ENCODE measurements at places on chromosomes 6 and 20. TPM values are rescaled to one million over a fixed set of nuclear protein-coding genes. Genes with fewer than 3 reads are reported as not detected.
A peak's percentile ranks its signal among the peaks of the same experiment; 100 is the strongest.

SH3BGRL2 gene
- total RNA-seq = 19.2 TPM

HSF2 gene
- 7.5 TPM for total RNA-seq

ELOVL4 gene
- total RNA-seq = not detected

CTAGE9 gene
- total RNA-seq = not detected

GATA5 gene
- 0.13 TPM for total RNA-seq

RAB44 gene
- not detected for total RNA-seq

TRMT6 gene
- 15.5 TPM for total RNA-seq

MEI4 gene
- not detected for total RNA-seq

- no peak for DNase-seq
Observed at GRCh38 chr20:40763646-40764295, 74.7 kb upstream of the MAFB start.

GRCh38 chr6:15544321-15544900 is 118.4 kb downstream of the DTNBP1 start:
- no peak for DNase-seq

DNA sequence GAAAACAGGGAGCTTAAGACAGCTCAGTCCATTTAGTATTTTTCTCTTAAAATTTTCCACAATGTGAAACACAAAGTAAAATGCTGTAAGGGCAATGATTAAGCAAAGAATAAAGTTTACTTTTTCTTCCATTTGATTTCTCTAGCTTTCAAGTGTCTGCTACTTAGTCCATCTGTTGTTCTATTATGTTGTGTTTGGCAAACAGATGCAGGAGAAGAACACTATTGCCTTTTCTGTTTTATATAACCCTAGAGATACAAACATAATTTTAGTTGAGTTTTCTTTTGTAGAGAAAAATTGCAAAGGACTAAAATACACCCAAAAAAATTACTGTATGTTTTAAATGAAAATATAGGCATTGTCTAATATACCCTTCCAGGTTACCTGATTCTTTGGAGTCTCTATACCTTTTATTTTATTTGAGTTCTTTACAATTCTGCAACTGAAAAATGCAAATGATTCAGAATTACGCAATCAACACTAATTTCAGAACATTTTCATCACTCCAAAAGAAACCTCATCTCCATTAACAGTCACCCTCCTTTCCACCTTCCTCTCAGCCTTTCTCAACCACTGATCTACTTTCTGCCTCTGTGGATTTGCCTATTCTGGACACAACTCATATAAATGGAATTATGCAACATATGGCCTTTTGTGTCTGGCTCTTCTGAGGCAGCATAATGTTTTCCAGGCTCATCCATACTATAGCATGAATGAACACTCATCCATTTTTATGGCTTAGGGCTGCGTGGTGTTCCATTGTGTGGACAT is 96.9 kb downstream of the MKKS start:
- DNase-seq = no peak

- DNase-seq = peak; percentile 96
Observed at GRCh38 chr6:143397227-143398222, 53.0 kb downstream of the ADAT2 start.

DNA sequence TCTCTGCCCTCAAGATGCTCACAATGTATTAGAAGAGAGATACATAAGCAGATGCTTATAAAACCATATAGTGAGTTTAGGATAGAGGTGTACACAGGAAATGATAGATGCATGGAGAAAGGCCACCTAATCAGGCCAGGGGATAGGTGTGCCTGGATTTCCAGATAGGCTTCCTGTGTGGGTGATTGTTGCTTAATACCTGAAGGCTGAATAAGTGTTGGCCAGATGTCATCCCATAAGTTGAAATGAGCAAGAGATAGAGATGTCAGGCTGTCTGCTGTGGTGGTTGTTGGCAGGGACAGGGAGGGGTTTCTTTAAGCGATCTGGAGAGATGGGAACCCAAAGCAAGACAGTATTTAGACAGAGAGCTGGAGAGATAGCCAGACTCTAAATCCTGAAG is 109.8 kb upstream of the SGK1 start:
- DNase-seq = no peak

- DNase-seq = no peak
Observed at GRCh38 chr6:2344319-2344905, 99.0 kb upstream of the GMDS start.

DNA sequence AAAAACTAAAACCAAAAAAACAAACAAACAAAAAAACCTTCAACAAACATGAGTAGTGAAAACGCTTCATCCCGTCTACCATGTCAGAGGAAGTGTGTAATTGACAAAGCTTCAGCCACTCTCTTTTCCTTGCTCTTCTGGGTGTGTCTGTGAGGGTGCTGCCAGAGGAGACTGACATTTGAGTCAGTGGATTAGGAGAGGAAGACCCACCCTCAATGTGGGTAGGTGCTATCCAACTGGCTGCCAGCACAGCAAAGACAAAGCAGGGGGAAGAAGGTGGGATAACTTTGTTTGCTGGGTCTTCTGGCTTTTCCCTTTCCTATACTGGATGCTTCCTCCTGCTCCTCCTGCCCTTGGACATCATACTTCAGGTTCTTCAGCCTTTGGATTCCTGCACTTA is 145.6 kb downstream of the TASP1 start:
- no peak for DNase-seq

- no peak for DNase-seq
Observed at GRCh38 chr6:24026050-24026449, 100.0 kb upstream of the NRSN1 start.

GRCh38 chr20:59850018-59850641 is 83.3 kb downstream of the SYCP2 start:
- peak; percentile 77 for DNase-seq

GRCh38 chr20:48606841-48607543 is 220.8 kb downstream of the PREX1 start:
- DNase-seq = no peak

GRCh38 chr6:30154709-30155519 is 6.1 kb downstream of the TRIM10 start:
- peak; percentile 62 for DNase-seq

DNA sequence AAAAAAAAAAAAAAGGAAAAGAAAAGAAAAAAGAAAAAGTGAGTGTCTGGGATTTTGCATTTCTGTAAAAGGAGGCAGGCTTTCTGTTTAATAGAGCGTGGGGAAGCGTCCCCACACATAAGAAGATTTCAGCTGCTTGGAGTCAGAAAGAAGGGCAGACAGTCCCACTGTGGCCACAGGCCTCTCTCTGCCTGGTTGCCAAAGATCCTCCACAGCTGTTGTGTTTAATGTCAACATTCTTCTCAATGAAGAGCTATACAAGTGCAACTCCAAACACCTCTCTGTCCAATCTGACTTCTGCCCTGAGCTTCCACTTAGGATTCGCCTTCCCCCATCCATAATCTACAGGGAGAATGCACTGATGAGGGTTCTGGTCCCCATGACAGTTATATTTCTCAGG is 64.3 kb upstream of the MLN start:
- DNase-seq = no peak

- DNase-seq = no peak
Observed at GRCh38 chr6:131062241-131063027, 611 bp downstream of the EPB41L2 start.

DNA sequence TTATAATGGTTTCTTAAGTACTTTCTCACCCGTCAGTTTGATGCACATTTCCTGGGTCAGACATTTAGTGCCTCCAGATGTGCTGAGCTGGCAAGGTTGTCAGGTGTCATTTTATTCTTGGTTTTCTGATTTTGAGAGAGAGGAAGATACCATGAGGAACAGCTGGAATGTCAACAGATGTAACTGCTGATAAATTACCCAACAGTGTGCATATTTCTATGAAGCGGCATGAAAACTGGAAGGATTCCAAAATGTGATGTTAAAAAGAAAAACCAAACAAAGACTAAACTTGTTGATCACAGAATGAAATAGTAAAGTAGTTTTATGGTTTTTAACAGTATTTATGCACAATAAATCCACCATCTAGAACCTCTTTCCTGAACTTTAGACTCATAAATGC is 447.3 kb downstream of the HDGFL1 start:
- no peak for DNase-seq

GRCh38 chr6:34663831-34664255 is 32.7 kb downstream of the ILRUN start:
- no peak for DNase-seq

DNA sequence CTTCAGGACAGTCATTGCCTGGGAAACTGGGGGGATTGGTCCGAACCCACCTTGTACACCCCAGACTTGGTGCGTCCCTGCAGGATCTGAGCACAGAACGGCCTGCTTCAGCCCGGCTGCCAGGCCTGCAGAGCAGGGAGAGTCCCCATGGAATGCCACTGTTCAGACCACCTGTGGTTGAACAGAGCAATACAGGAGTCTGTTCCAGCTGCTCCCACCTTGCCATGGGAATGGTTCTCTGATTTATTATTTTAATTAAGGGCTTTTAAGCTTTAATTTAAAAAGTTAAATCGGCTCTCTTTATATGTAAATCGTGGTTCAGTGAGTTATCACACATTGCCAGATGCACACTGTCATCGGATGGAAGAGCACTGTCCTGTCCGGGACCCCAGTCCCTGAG is 310.4 kb downstream of the CDH4 start:
- no peak for DNase-seq

All from HT-29 (cell line).